ENCODE measurements at places on chromosomes 3 and 15. TPM values are rescaled to one million over a fixed set of nuclear protein-coding genes. Genes with fewer than 3 reads are reported as not detected.

Gene DPPA2
- not detected for total RNA-seq

GRCh38 chr3:187788984-187789857 is 44.0 kb upstream of the BCL6 start:
- no peak for DNase-seq

- DNase-seq: no peak
These were observed 605.4 kb upstream of the NR2F2 start for GRCh38 chr15:95724908-95725633.

DNA sequence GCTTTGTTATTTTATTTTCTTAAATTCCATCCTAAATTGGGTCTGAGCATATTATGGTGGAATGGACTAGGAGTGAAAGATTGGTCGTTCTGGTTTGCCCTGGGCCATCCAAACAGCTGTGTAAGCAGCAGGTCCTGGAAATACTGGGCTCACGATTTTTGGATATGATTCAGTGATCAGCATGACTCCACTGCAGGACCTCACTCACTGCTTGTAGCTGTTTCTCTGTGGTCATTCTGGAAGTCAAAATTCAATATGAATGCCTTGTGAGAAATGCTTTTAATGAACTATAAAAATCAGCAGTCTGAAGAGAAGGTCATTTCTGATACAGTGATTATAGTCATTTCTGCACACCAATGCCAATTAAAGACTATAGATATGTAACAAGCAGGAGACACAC is 185.0 kb downstream of the RBMS3 start:
- no peak for DNase-seq

Gene TCF12
- 78.0 TPM for total RNA-seq

GRCh38 chr3:55947406-55947805 is 460.3 kb upstream of the WNT5A start:
- no peak for DNase-seq

Gene TRAIP
- total RNA-seq: 4.0 TPM

DNA sequence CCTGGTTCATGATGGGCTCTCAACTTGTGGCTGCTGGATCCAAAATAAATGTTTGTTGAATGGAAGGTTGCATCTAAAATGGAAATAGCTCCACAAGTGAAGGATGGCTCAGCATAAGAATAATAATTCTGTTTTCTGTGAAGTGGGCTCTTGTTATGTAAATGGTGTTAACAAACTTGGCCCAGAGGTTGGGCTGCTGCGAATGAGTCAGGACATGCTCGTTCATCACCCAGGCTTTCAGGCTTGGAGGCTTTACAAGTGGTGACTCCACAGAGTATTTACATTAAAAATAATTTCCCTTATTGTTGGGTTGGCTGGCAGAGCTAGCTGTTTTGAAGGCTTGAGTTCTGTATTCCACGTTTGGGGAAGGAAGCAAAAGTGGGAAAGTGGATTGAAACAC is 60.5 kb downstream of the ITGB5 start:
- no peak for DNase-seq

GRCh38 chr3:185729337-185730055 is 95.3 kb downstream of the IGF2BP2 start:
- no peak for DNase-seq

GRCh38 chr3:53711387-53711786 is 134.8 kb downstream of the CHDH start:
- no peak for DNase-seq

GRCh38 chr3:102225407-102226132 is 209.2 kb upstream of the ZPLD1 start:
- DNase-seq: no peak

- no peak for DNase-seq
These were observed 16.5 kb downstream of the HPS3 start for GRCh38 chr3:149145974-149146373.

Gene TICRR
- 0.23 TPM for total RNA-seq

Gene NDN
- total RNA-seq: not detected

Gene CCDC71
- total RNA-seq: 20.4 TPM

DNA sequence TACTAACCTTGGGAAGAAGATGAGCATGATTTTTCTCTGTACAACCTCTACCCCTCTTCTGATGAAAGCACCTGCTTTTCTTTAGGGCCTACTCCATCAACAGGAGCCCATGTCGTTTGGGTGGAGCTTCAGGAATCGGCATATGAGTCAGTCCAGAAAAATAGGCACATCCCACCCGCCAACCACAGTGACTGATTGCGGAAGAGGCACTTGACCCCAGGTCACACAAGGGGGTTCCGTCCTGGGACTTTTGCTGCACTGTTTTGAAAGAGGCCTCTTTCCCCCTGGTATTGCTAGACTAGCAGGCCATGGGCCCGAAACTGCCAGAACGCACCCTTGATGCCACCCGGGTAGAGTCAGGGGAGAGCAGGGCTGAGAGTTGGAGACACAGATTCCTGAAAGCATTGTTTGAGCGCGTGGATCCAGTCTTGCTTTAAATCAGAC is 19.3 kb upstream of the NRROS start:
- no peak for DNase-seq
